Activated CD4-positive, alpha-beta T cell treated with anti-CD3 and anti-CD28 coated beads for 24 hours (primary cell): ENCODE measurements at places on chromosomes 3 and 15.

- DNase-seq, result no peak
Observed at GRCh38 chr15:58748852-58749531, 515 bp downstream of the ADAM10 start.

DNA sequence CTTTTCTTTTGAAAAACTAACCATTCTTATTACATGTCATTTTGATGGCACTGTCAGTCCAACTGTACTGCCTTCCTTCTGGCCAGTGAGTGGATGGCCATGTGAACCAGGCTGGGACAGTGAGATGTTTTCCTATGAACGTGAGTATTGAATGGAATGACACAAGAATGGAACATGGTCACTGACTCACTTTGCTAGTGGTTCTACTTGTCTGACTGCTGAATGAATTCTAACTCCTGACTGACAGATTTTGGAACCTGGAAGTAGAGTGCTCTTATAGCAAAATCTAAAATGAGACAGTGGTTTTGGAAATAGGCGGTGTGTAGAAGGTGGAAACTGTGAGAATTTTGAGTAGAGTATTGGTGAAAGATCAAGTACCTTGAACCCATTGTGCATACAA is 606.9 kb upstream of the KCNMB2 start:
- DNase-seq, result no peak

GRCh38 chr3:46692566-46692990 is 901 bp downstream of the ALS2CL start:
- DNase-seq, result no peak

- no peak for DNase-seq
Observed at GRCh38 chr3:186643493-186643892, 3.3 kb downstream of the FETUB start.

DNA sequence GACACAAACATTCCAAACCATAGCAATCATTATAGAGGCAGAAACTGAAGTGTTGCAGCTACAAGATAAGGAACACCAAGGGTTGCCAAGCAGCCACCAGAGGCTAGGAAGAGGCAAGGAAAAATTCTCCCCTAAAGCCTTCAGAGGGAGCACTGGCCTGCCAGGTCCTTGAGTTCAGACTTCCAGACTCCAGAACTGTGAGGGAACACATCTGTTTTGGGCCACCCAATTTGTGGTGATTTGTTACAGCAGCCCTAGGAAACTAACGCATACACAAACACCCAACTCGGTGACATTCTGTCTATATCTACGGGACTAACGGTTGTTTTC is 54.6 kb downstream of the MB21D2 start:
- DNase-seq, result no peak

GRCh38 chr3:187641320-187642016 is 28.7 kb downstream of the SST start:
- no peak for DNase-seq

- DNase-seq, result no peak
Observed at GRCh38 chr3:190258634-190259033, 63.6 kb downstream of the CLDN1 start.

DNA sequence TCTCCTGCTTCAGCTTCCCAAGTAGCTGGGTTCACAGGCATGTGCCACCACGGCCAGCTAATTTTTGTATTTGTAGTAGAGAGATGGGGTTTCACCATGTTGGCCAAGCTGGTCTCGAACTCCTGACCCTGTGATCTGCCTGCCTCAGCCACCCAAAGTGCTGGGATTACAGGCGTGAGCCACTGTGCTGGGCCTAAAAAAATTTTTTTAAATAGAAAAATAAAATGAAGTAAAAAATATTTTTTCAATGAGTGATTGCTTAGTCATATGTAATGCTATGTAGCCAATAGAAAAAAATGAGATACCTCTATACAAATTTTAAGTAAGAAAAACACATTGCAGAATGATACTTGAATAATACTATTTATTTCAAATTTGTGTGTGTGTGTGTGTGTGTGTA is 27.9 kb upstream of the SLC30A4 start:
- no peak for DNase-seq

DNA sequence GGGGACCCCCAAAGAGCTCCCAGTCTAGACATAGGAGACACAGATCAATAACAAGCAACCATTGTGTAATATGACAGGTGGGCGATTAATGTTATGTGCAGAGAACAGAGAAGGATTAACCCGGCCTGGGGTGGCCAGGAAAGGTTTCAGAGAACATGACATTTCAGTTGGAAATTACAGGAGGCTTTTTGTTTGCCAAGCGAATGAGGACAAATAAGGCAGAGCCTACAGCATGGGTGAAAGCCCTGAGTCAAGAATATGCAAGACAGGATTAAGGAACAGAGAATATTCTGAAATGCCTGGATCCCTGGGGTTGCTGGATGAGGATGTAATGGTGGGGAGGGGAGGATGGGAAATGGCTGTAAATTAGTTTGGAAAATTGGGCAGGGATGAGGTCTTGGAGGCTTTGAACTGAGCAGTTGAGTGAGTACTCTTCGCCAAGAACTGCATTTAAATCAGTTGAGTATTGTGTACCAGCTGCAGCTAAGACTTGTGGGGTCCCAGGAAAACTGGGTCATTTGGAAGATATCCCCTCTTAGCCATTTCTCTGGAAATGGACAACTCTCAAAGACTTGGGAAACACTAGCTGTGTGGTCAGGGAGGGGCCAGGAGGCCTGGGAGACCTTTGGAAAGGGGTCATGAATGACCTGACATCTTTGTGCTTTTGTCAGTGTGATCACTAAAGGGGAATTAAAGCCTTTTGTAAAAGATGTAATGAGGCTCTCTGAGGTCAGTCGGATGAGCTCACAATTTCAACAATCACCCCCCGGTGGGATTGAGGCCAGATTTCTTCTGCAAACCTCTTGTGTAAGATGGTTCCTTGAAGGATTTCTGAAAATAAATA is 198.6 kb upstream of the NR2E3 start:
- DNase-seq, result no peak

DNA sequence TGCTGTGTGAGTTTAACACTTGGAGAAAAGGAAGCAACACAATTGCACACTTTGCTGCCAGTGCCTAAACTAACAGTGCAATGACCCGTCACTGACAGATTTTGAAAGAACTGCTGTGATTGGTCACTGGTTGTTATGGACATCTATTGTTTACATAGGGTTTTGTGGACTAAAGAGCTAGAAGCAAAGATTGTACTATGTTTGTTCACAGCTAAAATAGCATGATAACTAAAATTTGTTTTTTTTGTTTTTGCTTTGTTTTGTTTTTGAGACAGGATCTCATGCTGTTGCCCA is 112.4 kb upstream of the GOLGA8J start:
- no peak for DNase-seq

GRCh38 chr3:121998030-121998580 is 23.9 kb downstream of the ILDR1 start:
- DNase-seq, result no peak

DNA sequence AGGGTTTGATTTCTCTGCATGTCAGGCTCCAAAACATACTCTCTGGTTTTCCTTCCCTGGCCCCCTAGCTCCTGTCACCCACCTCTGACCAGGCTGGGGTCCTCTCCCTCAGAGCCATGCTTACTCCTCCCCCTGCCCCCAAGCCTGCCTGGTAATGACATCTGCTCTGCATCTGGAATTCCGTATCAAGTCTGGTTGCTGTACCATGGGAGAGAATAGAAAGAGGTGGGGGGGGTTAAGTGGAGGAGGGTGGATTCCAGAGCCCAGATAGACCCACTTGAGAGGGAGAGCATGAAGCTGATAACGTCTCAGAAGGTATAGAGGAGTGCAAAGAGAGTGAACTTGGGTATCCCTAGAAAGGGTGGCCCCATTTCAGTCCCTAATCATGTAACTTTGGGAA is 4.2 kb downstream of the IGDCC4 start:
- DNase-seq, result no peak

GRCh38 chr15:77305953-77306352 is 114.0 kb downstream of the PEAK1 start:
- DNase-seq, result no peak

DNA sequence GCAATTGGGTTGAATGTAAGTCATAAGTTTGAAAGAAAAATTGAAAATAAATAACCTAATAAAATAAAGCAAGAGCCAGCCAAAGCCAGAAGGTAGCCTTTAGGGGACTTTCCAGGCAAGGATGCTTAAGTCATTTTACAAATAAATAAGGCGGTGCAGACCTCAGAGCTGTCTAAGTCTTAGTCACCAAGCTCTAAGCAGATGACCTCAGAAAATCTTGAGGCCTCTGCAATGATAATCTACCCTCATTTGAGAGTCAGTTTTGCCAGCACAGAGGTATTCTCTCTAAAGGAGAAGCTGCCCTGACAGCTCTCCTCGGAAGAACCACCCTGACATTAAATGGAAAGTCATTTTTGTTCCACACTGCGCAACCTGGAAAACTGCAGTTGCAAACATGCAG is 113.9 kb downstream of the OXNAD1 start:
- no peak for DNase-seq

DNA sequence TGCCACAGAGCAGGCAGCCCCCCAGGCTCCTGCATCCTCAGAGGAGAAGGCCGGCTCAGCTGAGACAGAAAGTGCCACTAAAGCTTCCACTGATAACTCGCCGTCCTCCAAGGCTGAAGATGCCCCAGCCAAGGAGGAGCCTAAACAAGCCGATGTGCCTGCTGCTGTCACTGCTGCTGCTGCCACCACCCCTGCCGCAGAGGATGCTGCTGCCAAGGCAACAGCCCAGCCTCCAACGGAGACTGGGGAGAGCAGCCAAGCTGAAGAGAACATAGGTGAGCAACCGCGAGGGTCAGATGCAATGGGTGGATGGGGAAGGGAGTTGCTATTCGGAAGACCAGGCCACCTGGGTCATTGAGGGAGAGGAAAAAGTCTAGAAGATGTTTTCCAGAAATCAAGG is 53.0 kb downstream of the GAP43 start:
- DNase-seq, result no peak

GRCh38 chr15:67165254-67166253 is 88.9 kb downstream of the AAGAB start:
- DNase-seq, result no peak

- DNase-seq, result no peak
Observed at GRCh38 chr3:16740515-16740914, 135.3 kb upstream of the DAZL start.

- DNase-seq, result no peak
Observed at GRCh38 chr3:160837394-160837980, 81.5 kb downstream of the PPM1L start.

- no peak for DNase-seq
Observed at GRCh38 chr3:197709135-197709534, 27.6 kb downstream of the RUBCN start.

DNA sequence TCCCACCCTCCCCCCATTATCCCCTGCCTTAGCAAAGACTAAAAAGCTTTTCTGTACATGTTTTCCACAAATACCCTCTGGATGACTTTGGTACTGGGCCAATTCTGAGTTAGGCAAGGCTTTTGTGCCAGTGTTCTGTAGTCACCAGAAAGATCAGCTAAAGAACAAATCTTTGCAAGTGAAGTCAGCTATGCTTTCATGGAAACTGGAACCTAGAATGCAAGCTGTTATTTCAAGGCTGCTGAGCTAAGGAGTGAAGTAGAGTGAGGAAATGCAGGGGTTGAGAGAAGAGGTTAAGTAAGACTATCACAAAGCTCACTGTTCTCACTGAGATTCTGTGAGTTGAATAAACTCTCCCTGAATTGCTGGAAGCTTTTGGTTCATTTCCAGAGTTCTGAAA is 107.8 kb upstream of the CNTN3 start:
- no peak for DNase-seq

DNA sequence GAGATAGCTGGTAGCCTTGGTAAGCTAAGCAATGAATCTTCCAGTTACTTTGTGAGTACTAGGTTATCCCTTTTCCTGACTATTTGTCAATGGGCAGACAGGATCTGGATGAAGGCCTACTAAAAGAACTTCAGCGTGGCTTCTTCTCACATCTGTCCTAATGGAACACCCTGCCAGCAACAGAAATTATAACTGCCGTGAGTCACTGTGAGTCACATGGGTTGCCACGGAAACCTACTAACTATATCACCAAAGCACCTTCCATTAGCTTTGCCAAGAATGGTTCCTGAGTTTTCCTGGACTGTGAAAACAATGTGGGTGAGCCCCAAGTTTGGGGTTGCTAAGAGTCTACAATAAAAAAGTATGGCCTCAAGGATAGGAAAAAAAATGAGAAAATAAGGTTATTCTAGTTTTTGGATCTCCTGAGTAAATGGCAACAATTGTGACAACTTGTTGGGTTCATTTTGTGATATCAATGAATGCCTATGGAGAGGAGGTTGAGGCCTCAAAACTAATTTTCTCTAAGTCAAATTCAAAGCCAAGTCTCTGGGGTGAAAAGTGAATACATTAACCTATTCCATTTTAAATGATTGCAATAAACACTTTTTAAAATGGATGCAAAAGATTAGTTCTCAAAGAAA is 195.1 kb upstream of the ICE2 start:
- peak; percentile 43 for DNase-seq

DNA sequence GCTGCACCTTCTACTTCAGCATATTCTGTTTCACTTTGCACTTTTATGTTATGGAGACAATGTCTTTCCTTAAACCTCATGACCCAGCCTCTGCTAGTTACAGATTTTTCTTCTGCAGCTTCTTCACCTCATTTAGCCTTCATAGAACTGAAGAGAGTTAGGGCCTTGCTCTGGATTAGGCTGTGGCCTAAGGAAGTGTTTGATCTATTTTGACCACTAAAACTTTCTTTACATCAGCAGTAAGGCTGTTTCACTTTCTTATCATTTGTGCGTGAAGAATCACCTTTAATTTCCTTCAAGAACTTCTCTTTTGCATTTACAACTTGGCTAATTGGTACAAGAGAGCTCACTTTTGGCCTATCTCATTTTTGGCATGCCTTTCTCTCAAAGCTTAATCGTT is 40.9 kb downstream of the PHLDB2 start:
- DNase-seq, result no peak

GRCh38 chr15:90266061-90266431 is 574 bp downstream of the NGRN start:
- DNase-seq, result no peak

GRCh38 chr3:159131376-159131775 is 329.5 kb downstream of the MFSD1 start:
- no peak for DNase-seq

GRCh38 chr3:173584838-173585831 is 187.6 kb downstream of the NLGN1 start:
- no peak for DNase-seq

DNA sequence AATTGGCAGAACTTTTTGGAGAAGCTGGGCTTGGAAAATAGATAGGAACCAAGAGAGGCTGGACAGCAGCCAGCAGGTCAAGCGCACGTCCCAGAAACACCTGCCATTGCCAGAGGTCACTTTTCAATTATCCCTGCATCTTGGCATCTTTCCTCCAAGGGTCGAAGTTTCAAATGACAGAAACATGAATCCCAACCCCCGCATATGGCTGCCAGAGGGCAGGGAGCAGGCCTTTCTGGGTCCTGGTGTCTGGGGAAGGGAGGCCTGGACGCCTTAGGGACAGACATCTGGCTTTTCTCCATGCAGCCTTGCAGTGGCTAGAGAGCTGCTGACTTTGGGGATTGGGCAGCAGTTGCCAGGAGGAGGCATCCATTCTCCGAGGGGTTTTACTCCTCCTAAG is 164.5 kb upstream of the TPM1 start:
- DNase-seq, result no peak
